ENCODE measurements at places on chromosomes 7 and 10.

GRCh38 chr7:28608731-28609130 is 196.4 kb downstream of the CREB5 start:
- no peak for DNase-seq

DNA sequence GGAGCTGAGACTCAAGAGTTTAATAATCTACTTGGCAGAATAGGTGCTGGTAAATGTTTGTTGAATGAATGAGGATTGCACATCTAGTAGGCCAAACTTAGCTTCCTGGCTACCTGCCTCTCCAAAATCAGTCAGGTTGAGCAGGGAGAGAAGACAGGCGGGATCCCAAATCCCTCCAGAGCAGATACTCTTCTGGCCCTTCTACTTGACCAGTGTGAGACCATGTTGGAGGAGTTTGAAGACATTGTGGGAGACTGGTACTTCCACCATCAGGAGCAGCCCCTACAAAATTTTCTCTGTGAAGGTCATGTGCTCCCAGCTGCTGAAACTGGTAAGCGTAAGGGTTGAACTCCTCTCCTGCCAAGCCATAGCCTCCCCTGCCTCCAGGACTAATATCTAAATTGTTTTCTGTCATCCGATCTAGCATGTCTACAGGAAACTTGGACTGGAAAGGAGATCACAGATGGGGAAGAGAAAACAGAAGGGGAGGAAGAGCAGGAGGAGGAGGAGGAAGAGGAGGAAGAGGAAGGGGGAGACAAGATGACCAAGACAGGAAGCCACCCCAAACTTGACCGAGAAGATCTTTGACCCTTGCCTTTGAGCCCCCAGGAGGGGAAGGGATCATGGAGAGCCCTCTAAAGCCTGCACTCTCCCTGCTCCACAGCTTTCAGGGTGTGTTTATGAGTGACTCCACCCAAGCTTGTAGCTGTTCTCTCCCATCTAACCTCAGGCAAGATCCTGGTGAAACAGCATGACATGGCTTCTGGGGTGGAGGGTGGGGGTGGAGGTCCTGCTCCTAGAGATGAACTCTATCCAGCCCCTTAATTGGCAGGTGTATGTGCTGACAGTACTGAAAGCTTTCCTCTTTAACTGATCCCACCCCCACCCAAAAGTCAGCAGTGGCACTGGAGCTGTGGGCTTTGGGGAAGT is 2.2 kb upstream of the MBLAC1 start:
- no peak for DNase-seq

GRCh38 chr7:85262891-85263290 is 76.0 kb upstream of the SEMA3D start:
- no peak for DNase-seq

DNA sequence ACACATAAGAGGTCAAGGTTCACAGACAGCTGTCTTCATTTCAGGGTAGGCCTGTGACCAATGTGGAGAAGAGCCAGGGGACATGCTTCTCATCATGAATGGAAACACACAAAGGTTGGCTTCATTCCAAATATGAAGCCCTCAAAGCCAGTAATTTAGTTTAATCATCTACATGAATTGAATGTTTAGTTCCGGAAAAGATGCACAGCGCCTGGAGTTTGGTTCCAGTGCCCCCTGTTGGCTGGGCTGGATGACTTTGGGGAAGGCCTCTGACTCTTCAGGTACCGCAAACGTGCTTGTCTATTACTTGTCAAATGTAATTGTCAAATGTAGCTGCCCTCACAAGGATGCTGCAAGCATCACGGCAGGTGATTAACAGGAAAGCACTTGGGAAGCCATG is 130.7 kb downstream of the ADRA2A start:
- DNase-seq, result no peak

DNA sequence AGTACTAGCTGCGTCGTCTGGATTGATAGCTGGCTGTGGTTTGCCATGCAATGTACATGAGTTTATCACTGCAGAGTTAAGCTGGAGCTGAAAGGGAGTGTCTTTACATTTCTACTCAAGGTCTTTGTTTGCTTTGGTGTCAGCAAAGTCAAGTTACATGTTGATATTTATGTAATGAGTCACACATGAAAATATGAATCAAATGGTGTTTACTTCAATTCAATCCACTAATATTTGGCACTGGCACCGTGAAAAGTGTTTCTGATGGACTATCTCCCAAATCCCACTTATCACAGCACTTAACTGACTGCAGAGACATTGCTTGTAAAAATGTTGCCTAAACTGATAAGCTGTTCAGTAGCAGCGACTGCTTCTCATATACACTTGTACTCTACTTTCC is 395.9 kb downstream of the TFEC start:
- no peak for DNase-seq

- no peak for DNase-seq
These were observed 8.1 kb downstream of the TFAM start for GRCh38 chr10:58393317-58393716.

DNA sequence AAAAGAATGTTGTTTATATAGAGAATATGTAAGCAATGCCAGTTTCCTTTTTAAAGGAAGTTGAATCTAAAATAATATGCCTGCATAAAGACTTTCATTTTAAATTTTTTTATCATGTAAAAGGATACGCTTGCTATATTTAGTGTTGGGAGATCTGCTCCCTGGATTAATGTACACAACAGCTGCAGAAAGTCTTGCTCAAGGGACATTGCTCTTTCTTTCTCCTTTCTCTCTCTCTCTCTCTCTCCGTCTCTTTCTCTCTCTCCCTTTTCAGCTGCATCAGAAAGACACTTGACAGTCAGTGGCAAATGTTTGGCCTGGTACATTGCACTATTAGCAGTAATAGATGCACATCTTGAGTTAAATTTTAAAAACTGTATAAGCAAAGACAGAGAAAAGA is 739 bp downstream of the MYPN start:
- DNase-seq, result no peak

DNA sequence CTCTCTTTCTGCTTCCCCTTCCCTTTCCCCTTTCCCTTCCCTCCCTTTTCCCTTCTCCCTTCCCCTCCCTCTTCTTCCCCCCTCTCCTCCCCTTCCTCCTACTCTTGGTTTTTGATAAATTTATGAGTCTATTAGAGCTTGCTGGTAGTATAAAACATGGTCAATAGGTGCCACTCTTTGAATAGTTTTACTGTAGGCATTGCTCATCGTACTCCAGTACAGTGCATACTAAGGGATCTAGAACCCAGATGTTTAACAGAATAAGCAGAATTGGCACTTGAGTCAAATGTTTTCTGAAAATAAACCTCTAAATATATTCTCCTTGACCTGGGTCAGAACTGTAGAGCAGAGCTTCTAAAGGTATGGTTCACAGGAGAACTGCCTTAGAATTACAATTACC is 126.7 kb downstream of the SORCS3 start:
- DNase-seq, result no peak

GRCh38 chr10:58932126-58932525 is 244.3 kb upstream of the PHYHIPL start:
- no peak for DNase-seq

Measured in omental fat pad (tissue), 4 donors.